ENCODE measurements at places on chromosomes 2 and 18. TPM values are rescaled to one million over a fixed set of nuclear protein-coding genes. Genes with fewer than 3 reads are reported as not detected.

Gene PRR30
- total RNA-seq, result not detected

Gene LDLRAD4
- total RNA-seq, result 1.7 TPM

Gene DES
- total RNA-seq, result 0.08 TPM

Gene TACR1
- total RNA-seq, result 0.39 TPM

Gene GPR75
- 1.5 TPM for total RNA-seq

Gene TNFAIP6
- total RNA-seq, result 3.0 TPM

Gene PLGLB1
- total RNA-seq, result 0.76 TPM

Gene STPG4
- not detected for total RNA-seq

Gene FOXI3
- not detected for total RNA-seq

Gene SP5
- total RNA-seq, result not detected

Gene VWC2L
- total RNA-seq, result not detected

Gene NT5C1B
- total RNA-seq, result not detected

Gene SS18
- 75.7 TPM for total RNA-seq

Gene SLC25A12
- 14.9 TPM for total RNA-seq

Gene CFAP221
- total RNA-seq, result 0.34 TPM

Gene SLC16A14
- 1.4 TPM for total RNA-seq

Gene RUFY4
- not detected for total RNA-seq

Gene ITGA4
- total RNA-seq, result 3.0 TPM

Gene ZNF385B
- 0.20 TPM for total RNA-seq

Gene MAPRE2
- total RNA-seq, result 17.0 TPM

Gene FIGN
- total RNA-seq, result 3.3 TPM

Gene OLA1
- total RNA-seq, result 128 TPM

Gene PID1
- 3.5 TPM for total RNA-seq

Gene TRIM54
- 0.44 TPM for total RNA-seq

Gene CHAC2
- 13.4 TPM for total RNA-seq

Gene REG1B
- total RNA-seq, result not detected

Gene SLC14A1
- not detected for total RNA-seq

Gene CYB5A
- 117 TPM for total RNA-seq

Gene RPIA
- 28.8 TPM for total RNA-seq

Gene BMP10
- total RNA-seq, result not detected

Gene DSEL
- 0.40 TPM for total RNA-seq

Gene EPB41L5
- 4.0 TPM for total RNA-seq

Gene LONRF2
- 3.3 TPM for total RNA-seq

All from A549 treated with DMSO at 1 μM for 4 hours (cell line).